Caki2 (cell line): ENCODE measurements at places on chromosomes 1 and 21.

GRCh38 chr1:34060901-34061415 is 104.1 kb downstream of the CSMD2 start:
- no peak for DNase-seq

- no peak for DNase-seq
Observed at GRCh38 chr1:221416723-221417122, 325.2 kb downstream of the DUSP10 start.

DNA sequence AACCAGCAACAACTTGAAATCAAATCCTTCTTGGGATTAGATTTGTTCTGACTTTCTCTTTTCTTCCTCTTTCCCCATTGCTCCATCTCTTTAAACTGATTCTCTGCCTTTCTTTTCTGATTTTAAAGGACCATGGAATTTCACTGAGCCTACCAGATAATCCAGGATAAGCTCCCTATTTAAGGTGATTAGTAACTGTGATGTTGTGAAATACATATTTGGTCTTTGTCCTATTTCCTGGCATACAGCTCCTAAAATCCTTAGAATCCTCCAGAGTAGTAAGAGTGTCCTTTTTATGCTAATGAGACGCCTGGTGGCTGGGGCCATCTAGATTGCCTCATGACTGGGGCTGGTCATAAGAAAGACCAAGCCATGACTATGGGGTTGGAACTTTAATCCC is 236.9 kb downstream of the USP25 start:
- no peak for DNase-seq

GRCh38 chr21:23292292-23292691 is 2294.1 kb downstream of the NCAM2 start:
- no peak for DNase-seq

DNA sequence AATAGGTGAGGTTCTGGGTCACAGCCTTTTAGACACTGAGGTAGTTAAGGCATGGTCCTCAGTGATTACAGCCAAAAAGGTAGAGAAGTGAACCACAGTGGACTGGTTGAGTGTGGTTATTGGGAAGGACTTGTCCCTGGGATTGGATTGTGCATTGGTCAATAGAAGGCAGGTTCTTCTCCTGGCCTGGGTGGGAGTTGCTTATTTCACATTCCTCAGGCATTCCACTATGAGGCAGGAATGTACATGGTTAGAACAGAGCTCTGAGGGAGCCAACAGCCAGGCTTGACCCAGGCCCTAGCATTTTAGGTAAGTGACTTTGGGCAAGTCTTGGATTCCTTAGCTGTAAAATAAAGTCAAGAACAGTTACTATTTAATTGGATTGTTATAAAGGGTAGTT is 97.9 kb upstream of the MARK1 start:
- DNase-seq: no peak

DNA sequence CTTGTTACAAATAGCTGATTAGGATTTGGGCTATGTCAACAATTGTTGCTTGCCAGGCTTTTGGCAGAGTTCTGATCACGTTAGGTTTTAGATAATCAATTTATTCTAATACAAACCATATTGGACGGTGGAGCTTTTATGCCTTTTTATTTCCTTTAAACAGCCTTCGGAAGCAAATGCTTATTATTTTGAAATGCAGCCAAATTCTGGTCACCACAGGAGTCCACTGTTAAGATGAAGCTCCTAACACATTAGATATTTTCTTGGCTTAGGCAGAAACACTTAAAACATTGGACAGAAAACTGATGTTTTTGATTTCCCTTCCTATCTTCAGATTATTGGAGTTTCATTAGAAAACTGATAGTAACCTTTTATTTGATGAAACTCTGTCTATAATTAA is 82.9 kb downstream of the CENPF start:
- DNase-seq: no peak

GRCh38 chr1:156924478-156925153 is 4.2 kb downstream of the LRRC71 start:
- no peak for DNase-seq

DNA sequence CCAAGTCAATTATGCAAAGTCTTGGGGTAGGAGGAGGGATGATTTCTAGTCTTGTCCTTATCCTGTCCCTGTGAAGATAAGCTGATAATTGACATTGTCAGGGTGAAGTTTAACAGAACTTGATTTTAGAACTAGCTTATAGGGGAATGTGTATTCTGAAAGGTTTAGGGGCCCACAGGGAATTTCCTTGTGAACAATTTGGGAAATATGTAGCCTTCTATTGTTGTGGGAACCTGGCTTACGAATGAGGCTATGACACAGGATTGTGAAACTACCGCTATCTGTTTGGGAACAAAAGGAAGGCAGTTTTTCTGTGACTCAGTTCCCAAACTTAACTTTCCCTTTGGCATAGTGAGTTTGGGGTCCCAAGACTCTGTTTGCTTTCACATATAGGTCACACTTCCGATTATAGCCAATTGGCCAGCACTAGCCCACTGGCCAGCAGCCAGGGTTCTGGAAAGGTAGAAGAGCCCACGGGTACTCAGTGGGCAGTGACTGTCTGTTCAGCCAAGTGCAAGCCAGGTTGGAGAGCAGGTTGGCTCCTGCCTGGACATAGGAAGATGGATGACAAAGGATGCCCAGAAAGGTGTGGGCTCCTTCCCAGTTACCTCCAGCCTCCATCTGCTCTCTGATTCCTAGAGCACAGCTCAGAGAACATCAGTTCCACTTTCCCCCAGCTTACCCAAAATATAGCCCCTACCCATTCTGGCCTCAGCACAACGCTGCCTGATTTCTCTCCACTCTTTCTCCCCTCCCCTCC is 35.5 kb downstream of the H3-3A start:
- no peak for DNase-seq

- no peak for DNase-seq
Observed at GRCh38 chr21:45417256-45417950, 12.4 kb downstream of the COL18A1 start.

DNA sequence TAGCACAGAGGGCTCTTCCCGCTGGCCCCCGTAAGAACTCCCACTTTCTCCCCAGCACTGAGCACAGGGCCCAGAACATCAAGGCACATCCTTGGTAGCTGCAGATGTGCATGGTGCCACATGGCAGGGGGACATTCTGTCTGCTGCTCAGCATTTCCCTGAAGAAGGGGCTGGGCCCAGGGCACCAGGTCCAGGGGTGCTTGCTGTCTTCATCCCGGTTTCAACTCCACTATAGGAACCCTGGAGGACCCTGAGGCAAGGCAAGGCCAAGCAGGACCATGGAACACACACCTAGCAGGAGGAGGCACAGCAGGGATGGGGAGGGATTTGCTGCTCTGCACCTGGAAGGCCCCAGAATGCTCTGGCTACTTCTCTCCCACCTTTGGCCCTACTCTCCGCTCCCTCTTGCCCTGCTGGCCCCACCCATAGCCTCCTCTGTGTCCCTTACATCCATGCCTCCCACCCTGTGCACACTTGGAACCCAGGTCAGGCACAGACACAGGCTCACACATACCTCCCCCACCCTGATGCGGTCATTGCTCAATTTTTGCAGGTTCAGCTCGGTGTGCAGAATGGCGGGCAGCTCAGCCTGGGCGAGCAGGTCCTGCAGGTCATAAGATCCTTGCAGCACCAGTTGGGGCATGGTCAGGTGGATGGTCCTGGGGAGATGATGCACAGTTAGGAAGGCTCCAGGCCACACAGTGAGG is 10.1 kb downstream of the AGT start:
- DNase-seq: no peak

GRCh38 chr1:248140846-248141245 is 4.1 kb upstream of the OR2M5 start:
- no peak for DNase-seq

- DNase-seq: no peak
Observed at GRCh38 chr1:20202166-20202565, 15.8 kb upstream of the PLA2G2C start.

DNA sequence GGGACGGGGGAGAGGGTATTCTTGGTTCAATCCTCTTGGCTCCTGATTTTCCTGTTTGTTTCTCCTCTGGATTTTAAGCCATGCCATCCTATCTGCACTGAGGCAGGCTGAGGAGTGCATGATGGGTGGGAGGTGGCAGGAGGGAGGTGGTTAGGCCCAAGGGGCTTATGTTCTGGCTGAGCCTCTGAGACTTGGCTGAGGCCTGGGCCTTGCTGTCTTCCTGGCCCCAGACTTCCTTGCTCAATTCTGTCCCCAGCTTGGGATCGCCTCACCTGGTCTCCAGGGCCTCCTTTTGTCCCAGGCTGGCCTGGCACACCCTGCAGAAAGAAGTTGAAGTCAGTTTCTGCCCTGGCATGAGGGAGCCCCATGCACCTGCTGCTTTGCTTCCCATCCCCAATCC is 11.2 kb downstream of the COL9A2 start:
- no peak for DNase-seq

DNA sequence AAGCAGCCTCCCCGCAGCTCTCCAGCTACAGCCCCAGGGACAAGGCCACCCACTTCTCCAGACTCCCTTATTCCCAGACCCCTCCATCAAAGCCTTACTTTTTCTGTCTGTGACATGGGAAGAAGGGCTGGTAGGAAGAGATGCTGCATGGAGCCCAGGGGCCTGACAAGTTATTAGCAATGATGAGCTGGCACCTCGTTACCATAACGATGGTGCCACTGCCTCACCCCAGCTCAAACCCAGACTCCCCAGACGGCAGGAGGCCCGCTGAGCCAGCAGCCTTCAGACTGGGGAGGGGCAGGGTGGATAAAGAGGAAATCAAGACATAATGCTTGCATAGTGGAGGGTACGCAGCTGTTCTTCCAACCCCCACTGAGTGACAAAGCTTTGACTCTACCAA is 3.3 kb downstream of the DLGAP3 start:
- DNase-seq: no peak

DNA sequence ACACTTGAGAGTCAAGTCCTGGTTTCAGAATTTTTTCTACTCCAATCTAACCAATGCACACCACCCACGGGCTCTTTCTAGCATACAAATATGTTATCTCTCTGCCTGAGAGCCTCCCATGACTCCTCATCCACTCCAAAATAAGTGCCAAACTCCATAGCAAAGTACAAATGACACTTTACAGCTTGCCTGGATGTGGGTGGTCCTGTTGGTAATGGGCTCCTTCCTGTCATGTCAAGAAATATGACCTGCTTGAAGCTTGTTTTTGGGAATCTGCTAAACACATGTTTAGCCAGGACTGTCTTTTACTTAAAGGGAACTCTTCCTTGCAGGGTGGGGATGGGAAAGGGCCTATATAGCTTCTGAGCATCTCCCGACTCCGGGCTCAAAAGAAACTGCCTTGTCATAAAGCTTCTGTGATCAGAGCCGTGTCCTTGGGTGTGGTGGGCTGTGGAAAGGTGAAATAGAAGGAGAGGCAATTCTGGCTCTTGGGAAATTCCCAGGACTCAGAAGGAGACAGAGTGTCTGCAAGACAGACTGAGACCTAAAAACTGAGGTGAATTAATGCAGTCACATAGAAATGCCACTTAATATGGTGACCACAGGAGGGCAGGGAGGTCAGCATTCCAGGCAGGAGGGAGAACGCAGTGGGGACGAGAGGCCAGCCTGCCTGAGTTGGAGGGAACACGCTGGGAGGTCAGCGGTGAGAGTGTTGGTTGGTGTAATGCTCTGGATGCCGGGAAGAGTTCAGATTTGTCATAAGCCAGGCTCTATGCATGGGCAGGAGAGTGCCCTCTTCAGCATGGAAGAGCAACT is 6.1 kb upstream of the IGFN1 start:
- peak; percentile 99 for DNase-seq

GRCh38 chr21:15160136-15160535 is 95.3 kb upstream of the NRIP1 start:
- no peak for DNase-seq

DNA sequence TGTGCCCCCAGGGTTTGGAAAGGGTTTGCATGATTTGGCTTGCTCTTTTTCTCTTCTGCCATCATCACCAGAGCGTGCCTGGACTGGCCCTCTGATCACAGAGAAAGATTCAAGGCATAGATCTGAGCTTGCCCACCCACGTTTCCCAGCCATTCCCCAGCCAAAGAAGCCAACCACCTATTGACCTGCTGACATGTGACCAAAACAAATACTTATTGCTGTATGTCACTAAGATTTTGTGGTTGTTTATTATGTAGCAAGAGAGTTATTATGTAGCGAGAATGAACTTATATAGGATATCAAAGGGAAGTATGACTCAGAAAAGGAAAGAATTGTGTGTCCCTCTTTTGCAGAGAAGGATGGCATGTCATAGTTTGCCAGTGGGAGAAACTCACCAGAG is 59.9 kb downstream of the UBE2U start:
- DNase-seq: no peak

DNA sequence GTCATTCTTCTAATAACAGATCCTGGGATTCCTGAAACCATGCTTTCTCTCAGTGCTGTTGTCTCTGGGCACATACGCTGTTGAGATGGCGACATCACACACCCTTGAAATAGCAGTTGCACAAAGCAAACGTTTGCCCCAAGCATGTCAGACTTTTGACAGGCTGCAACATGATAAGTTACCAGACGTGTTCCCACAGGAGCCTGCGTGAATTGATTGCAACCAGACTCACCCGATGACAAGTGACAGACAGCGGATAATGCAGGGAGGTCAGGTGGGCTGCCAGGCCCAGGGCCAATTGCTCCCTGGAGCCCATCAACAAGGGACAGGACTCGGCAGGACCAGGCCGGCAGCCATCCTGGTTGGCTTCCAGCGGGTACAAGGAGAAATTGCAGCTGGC is 310.9 kb downstream of the SIPA1L2 start:
- DNase-seq: no peak

DNA sequence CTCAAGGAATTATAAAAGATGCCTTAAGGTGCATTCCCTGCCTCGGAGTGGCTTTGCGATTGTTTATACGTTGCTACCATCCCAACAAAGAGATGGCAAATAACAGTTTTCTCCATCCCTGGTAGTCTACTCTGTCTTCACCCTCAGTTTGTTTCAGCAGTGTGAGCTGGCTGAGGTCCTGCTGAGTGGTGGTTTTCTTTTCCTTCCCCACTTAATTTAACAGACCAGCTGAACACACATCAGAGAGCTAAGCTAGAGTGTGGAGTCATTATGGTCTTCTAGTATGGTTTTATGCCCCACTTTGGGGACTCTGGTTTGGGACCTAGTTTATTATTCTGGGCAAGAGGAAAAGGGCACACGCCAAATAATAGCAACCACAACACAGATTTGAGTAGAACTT is 2.2 kb downstream of the PIGV start:
- no peak for DNase-seq

DNA sequence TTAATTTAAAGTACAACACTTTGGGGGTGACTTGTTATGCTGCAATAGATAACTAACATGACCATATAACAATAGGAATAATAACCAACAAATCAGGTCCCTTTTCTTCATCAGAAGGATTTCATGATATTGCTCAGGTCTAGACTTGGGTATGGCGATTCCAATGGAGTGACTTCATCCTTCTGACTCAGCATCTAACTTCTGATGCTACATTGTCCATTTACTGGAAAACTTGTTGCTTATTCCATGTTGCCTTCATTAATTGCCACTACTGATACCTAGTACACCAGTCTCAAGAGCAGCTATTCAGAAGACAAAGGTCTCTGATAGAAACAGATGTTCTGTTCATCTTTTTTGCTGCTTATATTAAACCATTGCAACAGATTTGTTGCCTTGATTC is 324.3 kb downstream of the TGFB2 start:
- no peak for DNase-seq

- no peak for DNase-seq
Observed at GRCh38 chr1:207259391-207259790, 62.1 kb upstream of the CD55 start.
